ENCODE measurements at places on chromosomes 6 and 20.

GRCh38 chr6:42388046-42388445, 63.7 kb downstream of the TRERF1 start:
- H3K27ac ChIP-seq: peak overlapping the region; percentile 97
- H3K4me1 ChIP-seq: peaks cover 83% of the 10 kb centered on the region
- DNase-seq: no peak
- peak overlapping the region; percentile 52 for H3K4me3 ChIP-seq
- no peaks in the 10 kb centered on the region for H3K27me3 ChIP-seq
- H3K36me3 ChIP-seq: peaks cover 7% of the 10 kb centered on the region

DNA sequence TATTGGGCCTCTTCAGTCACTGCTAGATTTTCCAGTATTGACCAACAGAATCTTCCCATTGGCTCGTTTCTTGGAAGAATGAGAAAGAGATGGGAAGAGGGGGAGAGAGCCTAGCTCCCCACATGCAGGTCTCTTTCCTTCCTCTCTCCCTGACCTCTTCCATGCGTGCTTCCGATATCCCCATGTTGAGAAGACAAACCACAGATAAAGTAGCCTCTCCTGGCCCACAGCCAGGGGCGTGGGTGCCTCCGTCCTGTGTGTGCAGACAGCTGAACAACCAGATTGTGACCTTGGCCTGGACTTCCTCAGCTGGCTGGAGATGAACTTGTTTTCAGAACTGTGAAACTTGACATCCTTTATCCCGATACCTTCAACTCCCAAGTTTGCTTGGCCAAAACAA, 71.0 kb downstream of the EDN3 start:
- no peak overlapping the region for H3K4me3 ChIP-seq
- H3K36me3 ChIP-seq: no peaks in the 10 kb centered on the region
- peaks cover 45% of the 10 kb centered on the region for H3K27me3 ChIP-seq
- no peak for DNase-seq

GRCh38 chr6:78538002-78538401, 329.3 kb upstream of the IRAK1BP1 start:
- H3K36me3 ChIP-seq: no peaks in the 10 kb centered on the region
- H3K27ac ChIP-seq: no peak overlapping the region
- no peaks in the 10 kb centered on the region for H3K27me3 ChIP-seq
- H3K4me3 ChIP-seq: no peak overlapping the region
- no peak for DNase-seq

DNA sequence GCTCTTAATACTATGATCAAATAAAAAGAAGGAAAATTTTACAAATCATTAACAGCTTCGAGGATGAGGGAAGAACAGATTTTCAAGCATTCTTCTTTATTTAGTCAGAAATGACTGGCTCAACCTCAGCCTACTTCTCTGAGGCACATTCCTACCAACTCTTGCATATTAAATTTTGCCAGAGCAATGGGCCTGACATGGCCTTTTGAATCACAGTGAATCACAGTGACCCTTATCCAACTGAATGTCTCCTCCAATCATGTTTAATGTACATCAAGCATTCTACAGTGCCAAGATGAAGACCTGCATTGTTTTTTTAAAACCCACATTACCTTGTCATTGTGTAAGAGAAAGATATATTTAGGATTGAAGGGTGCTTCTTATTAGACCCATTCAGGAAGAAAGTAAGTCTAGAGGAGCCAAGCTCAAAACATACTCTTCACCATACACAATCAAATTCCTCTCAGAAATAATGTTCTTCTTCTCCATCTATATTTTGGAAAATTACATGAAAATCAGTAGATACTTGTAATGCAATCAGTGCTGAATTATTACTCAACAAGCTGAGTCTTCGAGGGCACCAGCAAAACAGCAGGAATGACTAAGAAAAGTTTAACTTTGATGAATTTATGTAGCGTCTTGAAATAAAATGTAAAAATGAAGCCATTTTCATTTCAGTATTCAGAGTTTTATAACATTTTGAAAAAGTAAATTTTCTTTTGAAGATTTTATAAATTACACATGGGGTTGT, 44.1 kb upstream of the MOXD1 start:
- H3K4me1 ChIP-seq: no peaks in the 10 kb centered on the region
- no peak overlapping the region for H3K27ac ChIP-seq
- no peaks in the 10 kb centered on the region for H3K27me3 ChIP-seq
- no peaks in the 10 kb centered on the region for H3K36me3 ChIP-seq

GRCh38 chr6:45084257-45084656, 243.9 kb upstream of the RUNX2 start:
- H3K36me3 ChIP-seq: peaks cover 4% of the 10 kb centered on the region
- no peaks in the 10 kb centered on the region for H3K27me3 ChIP-seq
- no peak overlapping the region for H3K4me3 ChIP-seq
- H3K4me1 ChIP-seq: peaks cover 9% of the 10 kb centered on the region
- no peak for DNase-seq

DNA sequence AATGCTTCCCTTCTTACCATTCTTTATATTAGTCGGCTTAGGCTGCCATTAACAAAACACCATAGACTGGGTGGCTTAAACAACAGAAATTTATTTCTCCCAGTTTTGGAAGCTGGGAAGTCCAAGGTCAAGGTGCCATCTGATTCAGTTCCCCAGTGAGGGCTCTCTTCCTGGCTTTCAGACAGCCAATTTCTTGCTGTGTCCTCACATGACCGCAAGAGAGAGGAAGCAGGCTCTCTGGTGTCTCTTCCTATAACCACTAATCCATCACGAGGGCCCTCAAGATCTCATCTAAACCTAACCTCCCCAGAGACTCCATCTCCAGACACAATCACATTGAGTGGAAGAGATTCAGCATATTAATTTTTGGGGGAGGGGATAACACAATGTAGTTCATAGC, 193.0 kb upstream of the SGK1 start:
- H3K36me3 ChIP-seq: no peaks in the 10 kb centered on the region
- no peak overlapping the region for H3K27ac ChIP-seq
- H3K4me1 ChIP-seq: no peaks in the 10 kb centered on the region
- no peak overlapping the region for H3K4me3 ChIP-seq

DNA sequence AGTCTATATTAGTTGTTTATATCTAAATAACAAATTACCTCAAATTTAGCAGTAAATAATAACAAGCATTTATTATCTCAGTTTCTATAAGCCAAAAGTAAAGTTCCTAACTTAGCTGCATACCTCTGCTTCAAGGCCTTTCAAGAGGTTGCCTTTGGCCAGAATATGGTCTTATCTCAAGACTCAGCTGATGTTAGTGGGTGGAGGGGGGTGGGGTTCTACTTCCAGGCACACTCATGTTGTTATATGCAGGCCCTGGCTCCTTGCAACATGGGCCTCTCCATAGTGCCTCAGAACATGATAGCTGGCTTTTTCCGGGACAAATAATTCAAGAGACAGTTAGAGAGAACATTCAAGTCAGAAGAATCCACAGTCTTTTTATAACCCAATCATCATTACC, 266.0 kb downstream of the ADGRB3 start:
- H3K27ac ChIP-seq: no peak overlapping the region
- H3K4me1 ChIP-seq: no peaks in the 10 kb centered on the region
- H3K4me3 ChIP-seq: no peak overlapping the region
- DNase-seq: no peak

DNA sequence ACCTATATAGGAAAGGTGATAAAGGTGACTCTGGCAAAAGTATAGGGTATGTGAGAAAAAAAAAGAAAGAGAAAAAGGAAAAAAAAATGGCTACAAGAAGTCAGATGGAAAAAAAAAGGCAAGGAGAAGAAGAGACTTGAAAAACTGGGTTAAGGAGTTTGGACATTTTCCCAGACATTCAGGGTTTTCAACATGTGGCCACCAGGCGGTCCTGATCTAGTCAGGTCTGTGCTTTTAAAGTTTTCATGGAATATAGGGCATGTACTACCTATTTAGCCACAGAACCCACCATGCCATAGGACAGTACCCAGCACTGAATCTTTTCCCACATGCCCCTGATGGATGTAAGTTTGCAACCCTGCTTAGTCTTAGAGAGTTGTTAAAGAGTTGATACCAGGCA, 433.7 kb downstream of the MAFB start:
- H3K4me1 ChIP-seq: no peaks in the 10 kb centered on the region
- no peaks in the 10 kb centered on the region for H3K36me3 ChIP-seq
- no peak for DNase-seq
- H3K27me3 ChIP-seq: peaks cover 10% of the 10 kb centered on the region
- no peak overlapping the region for H3K4me3 ChIP-seq

- peaks cover 37% of the 10 kb centered on the region for H3K36me3 ChIP-seq
- H3K4me3 ChIP-seq: peak overlapping the region; percentile 83
- DNase-seq: no peak
- H3K27me3 ChIP-seq: no peaks in the 10 kb centered on the region
Measured at GRCh38 chr6:158648682-158649131, 1.1 kb upstream of the SYTL3 start.

GRCh38 chr6:1118287-1118647, 193.6 kb upstream of the FOXQ1 start:
- no peak for DNase-seq
- no peak overlapping the region for H3K4me3 ChIP-seq
- H3K27ac ChIP-seq: no peak overlapping the region
- H3K27me3 ChIP-seq: peaks cover 47% of the 10 kb centered on the region

DNA sequence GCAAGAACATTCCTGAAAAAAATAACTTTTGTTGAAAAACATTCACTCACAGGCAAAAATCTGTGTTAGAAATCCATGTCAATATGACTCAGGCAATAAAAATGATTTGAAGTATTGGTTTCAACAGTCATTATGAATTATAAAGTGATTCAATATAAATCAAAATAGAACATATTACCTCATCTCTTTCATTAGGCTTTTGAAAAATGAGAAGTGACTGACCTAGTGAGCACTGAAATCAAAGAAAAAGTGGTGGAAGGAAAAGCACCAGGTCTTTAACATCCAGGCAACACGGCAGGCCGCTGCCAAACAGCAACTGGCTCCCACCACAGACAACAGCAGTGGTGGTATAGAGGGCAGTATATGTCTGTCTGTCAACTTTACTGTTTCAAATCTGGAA, 68.9 kb downstream of the MAN1A1 start:
- H3K4me3 ChIP-seq: no peak overlapping the region
- H3K36me3 ChIP-seq: peaks cover 2% of the 10 kb centered on the region
- no peak overlapping the region for H3K27ac ChIP-seq
